ENCODE measurements at places on chromosomes 12 and 14. TPM values are rescaled to one million over a fixed set of nuclear protein-coding genes. Genes with fewer than 3 reads are reported as not detected.

IKBIP gene
- 6.1 TPM for total RNA-seq

DNA sequence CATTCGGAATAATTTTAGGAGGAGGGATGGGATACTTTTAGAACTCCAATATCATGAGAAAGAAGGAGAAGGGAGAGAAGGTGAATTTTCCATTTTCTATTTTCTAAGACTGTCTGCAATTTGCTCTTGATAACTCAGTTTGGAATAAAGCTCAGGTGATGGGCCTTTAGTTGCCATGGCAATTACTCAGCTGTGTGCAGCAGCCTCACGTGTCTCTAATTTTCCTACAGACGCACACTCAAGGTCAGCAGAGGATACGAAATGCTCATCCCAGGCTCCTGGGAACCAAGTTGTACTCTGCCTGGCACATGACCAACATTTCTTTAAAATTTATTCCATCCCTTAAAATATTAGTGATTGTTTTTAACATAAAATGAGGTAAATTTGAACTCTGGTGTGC is 76.7 kb downstream of the TTC8 start:
- H3K36me3 ChIP-seq: no peaks in the 10 kb centered on the region
- H3K4me3 ChIP-seq: no peak overlapping the region
- no peak for DNase-seq
- no peaks in the 10 kb centered on the region for H3K27me3 ChIP-seq
- no peak overlapping the region for H3K27ac ChIP-seq

- peaks cover 11% of the 10 kb centered on the region for H3K27me3 ChIP-seq
- peak overlapping the region; percentile 48 for H3K27ac ChIP-seq
- DNase-seq: no peak
- H3K4me1 ChIP-seq: peaks cover 40% of the 10 kb centered on the region
- no peak overlapping the region for H3K4me3 ChIP-seq
These were observed 42.2 kb downstream of the EP400 start for GRCh38 chr12:131991816-131992430.

- peak overlapping the region; percentile 53 for H3K4me3 ChIP-seq
- peaks cover 4% of the 10 kb centered on the region for H3K4me1 ChIP-seq
- peaks cover 48% of the 10 kb centered on the region for H3K27me3 ChIP-seq
- H3K27ac ChIP-seq: no peak overlapping the region
These were observed 5.1 kb upstream of the NKX2-1 start for GRCh38 chr14:36524874-36525745.

- H3K4me1 ChIP-seq: peaks cover 9% of the 10 kb centered on the region
- H3K27me3 ChIP-seq: peaks cover 5% of the 10 kb centered on the region
- H3K27ac ChIP-seq: no peak overlapping the region
- no peak for DNase-seq
- H3K4me3 ChIP-seq: no peak overlapping the region
These were observed 404.2 kb downstream of the ETNK1 start for GRCh38 chr12:23029185-23029584.

DNA sequence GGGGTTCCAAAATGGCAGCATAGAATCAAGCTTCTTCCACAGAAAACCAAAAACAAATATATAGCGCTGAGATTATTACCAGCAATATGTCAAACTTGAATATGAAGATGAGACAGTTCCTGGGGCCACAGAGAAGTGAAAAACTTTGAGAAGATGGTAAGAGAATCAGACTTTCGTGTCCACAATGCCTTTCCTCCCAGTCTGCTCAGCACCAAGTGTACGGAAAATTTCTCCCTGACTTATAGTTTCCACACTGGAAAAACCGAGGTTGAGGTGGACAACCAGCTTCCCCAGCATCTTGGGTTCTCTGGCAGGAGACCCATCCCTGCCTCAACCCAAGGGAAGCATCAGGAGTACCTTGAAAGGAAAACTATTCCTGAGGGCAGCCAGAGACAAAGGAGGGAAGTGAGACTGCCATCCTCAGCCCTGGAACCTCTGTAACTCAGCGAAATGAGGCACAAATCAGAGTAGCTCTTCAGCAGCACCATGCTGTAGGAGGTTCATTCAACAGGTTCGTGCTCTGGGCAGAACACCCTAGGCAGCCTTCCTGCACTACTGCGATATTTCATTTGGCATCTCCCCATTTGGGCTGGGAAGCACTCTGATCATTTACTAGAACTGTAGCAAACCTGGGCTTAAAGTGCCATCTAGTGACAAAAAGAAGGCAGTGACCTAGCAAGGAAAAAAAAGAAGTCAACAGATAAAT is 52.4 kb upstream of the CAPRIN2 start:
- H3K4me1 ChIP-seq: no peaks in the 10 kb centered on the region
- H3K27ac ChIP-seq: no peak overlapping the region
- no peaks in the 10 kb centered on the region for H3K36me3 ChIP-seq
- no peak for DNase-seq
- no peak overlapping the region for H3K4me3 ChIP-seq

Data from glutamatergic neuron (in vitro differentiated cells).